Stimulated activated CD4-positive, alpha-beta T cell treated with anti-CD3 and anti-CD28 coated beads, Interleukin-4, amount 100 ng/mL, for 48 hours (primary cell): ENCODE measurements at places on chromosomes 12 and 14.

DNA sequence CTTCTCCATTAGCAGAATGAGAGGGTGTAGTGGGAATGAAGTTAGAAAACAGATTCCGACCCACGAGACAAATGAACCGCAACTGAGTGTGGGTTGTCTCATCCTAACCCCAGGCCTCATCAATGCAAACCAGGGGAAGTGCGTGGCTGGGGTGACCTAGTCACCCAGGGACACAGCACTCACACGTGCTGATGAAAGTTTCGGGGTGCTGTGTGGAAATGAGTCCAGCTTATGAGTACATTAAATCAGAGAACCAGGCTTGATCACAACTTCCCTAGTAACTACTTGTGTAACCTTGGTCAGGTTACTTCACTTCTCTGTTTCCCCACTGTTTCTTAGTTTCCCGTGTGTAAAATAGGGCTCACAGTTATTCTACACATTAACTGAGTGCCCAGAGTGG lies 95.4 kb upstream of the CDKN3 start:
- DNase-seq, result no peak

GRCh38 chr14:70029296-70030132 lies 150.3 kb downstream of the SMOC1 start:
- DNase-seq, result no peak

GRCh38 chr12:67649261-67649569 lies 670 bp downstream of the DYRK2 start:
- no peak for DNase-seq

DNA sequence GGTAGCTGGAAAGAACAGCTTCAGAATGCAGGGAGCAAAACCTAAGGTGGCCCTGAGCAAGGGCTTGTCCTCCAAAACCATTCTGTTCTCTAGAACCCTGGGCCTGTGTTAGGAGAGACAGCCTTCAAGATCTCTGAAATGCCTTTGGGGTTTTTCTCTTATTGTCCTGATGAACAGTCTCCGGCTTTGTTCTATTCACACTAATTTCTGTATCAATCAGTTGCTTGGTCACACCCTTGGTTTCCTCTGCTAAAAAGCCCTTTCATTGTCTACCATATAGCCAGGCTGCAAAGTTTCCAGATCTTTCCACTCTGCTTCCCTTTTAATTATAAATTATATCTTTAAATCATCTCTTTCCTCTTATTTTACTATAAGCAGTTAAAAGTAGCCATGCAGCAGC lies 219.9 kb upstream of the ARID2 start:
- DNase-seq, result no peak

GRCh38 chr12:3342051-3342450 lies 149.0 kb upstream of the PRMT8 start:
- no peak for DNase-seq

DNA sequence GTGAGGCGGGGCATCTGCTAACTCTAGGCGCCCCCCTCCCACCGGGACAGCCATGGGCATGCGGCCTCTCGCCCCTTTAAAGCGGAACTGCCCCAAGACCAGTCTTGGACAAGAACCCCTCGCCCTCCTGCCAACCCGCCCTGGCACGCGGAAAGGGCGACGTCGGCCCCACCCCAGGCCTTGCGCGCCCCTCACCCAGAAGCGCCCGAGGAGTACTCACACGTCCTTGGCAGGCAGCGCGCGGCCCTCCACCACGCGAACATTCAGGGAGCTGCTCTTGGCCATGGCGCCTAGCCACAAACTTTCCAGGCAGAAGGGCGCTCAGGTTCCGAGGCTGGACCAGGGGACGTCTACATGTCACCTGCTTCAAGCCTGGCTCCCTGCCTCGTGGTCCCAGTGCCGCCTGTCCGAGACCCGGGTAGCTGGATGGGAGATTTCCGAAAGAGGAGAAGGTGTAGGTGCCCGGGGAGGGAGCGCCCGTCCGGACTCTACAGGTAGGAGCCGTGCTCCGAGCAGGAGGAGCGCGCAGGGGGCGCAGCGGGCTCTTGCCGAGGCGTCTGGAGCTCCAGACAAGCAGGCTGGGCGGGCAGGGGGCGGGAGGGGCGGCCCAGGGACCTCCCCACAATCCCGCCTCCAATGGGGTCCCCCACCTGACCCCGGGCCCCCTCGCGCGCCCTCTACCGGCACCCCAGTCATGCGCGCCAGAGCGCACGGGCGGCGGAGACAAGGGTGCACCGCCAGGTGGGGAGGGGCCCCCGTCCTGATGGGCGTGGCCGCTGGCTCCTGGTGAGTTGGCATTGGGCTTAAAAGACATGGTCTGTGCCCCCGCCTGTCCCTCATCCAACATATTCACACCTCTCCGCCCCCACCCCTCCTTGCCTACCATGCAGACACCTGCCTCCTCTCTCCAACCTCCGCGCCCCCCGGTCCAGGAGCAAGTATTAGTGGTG lies at the start of gene RASAL1:
Gene RASAL1, minus strand, starts transcription at position 584 of the 950 bp plus-strand sequence. Its CDS starts 299 bp downstream, at position 285.
- DNase-seq, result peak; percentile 89
